Stimulated activated CD8-positive, alpha-beta memory T cell treated with anti-CD3 and anti-CD28 coated beads, Interleukin-15, amount 100 ng/mL, for 24 hours (primary cell): ENCODE measurements at places on chromosomes 4 and X.

DNA sequence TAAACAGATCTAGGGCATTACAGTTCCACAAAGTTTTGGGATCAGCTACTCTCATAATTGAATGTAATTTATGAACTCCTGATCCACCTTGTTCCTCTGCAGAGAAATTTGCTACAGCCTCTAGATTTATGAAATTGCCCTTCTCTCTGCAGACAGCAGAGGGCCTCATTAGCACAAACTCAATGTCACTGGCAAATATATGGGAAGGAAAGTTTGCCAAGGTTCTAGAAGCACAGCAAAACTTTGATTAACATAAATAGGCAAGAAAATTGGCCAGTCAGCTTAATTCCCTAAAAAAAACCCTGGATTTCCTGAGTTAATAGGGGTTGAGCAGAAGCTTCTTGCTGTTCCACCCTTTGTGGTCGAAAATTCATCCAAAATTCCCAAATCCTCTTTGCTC lies 31.5 kb downstream of the PRPS1 start:
- DNase-seq = no peak

DNA sequence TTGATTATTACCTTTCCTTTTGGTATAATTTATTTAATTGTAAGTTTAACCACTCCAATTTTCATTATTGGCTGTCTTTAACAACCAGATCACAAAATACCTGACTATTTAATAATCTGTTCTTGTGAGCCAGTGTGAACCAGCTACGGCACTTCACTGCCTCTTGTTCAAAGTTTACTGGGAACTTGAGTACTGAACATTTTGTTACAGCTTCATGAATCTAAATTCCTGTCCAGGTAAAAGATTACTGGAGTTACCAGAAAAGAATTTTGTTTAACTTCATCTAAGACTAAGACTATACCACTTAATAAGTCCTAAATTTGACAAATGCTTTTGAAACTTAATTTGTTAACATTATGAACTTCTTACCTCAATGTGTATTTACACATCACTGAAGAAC lies 178.3 kb downstream of the FBXO8 start:
- DNase-seq = no peak

DNA sequence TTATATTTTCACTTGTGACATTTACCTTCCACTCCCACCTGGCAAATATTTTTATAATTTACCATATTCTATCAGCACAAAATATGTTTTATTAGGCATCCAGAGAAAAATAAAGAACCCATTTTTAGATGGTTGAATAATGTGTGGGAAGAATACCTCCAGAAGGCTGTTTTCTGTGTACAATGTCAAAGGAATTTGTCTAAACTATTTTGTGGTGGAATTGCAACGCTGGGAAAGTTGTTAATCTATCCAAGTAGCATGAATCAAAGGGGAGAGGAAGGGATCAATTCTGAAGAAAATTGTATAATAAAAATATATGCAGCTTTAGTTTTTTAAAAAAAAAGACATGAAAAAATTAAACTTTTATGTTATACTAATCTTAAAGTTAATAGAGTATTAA lies 706.5 kb downstream of the FSTL5 start:
- no peak for DNase-seq

DNA sequence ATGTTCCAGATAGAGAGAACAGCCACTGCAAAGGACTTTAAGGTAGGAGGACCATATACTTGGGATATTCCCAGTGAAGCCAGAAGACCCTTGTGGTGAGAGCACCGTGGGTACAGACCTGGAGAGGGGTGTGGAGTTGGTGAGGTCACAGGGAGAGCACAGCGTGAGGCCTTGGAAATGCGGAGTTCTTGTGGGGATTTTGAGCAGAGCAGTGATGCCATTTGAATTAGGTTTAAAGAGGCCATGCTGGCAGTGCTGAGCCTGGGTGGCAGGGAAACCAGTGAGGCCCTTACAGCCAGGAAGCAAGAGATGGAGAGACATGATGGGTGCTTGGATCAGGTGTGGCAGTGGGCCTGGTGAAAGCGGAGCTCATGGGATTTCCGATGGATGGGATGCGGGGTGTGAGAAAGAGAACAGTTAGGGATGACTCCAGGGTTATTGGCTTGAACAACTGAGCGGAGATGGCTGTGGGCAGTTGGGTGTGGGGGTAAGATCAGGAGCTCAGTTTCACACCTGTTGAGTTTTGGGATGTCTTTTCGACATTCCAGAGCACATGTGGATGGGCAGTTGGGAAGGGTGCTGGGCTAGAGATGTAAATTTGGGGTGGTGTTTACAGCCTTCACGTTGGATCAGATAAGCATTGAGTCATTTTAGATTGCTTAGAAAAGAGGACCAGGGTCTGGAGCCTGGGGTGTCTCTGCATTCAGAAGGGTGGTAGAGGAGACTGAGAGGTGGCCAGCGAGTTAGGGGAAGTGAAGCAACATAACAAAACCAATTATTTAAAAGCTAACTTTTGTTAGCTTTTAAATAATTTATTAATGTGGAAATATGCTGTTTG lies 68.9 kb downstream of the TMEM131L start:
- no peak for DNase-seq

- no peak for DNase-seq
Measured at GRCh38 chrX:41667631-41668030, 21.1 kb upstream of the GPR34 start.

DNA sequence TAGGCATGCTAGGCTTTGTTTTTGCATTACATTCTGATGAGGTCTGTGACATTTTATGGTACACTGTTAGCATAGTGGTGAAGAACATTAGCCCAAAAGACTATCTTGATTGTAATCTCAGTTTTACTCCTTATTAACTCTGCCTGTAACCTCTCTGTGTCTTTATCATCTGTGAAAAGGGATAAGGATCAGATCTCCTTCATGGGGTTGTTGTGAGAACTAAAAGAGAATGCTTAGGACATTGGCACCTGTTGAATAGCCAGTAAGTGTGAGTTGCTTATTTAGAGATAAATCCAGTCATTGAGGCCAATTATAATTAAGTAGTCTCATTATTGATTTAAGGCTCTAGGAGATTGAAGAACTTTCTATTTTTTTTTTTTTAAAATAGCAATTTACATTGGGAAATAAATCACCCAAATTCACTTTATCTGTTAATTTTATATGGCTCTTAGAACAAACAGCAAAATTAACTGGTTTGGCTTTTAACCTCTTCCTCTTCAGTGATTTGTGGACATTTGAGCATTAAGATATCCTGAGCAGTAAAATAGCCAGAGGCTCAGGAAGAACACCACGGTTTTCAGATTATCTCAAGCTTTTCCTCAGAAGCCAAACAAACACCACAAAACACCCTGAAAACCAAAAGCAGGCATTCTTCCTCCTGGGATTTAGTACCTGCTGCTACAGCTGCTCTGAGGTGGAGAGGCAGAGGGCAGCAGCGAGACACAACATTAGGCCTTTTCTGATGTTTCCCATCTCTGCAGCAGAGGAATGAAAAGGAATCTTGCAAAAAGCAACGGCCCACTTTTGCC lies 192.9 kb downstream of the ARHGAP10 start:
- no peak for DNase-seq
